ENCODE measurements at places on chromosomes 3 and 15. TPM values are rescaled to one million over a fixed set of nuclear protein-coding genes. Genes with fewer than 3 reads are reported as not detected.

THSD4 gene
- 58.0 TPM for total RNA-seq

GRCh38 chr15:86644339-86644738 is 564.7 kb downstream of the AGBL1 start:
- H3K36me3 ChIP-seq = no peaks in the 10 kb centered on the region
- DNase-seq = no peak
- no peaks in the 10 kb centered on the region for H3K4me1 ChIP-seq
- no peak overlapping the region for H3K27ac ChIP-seq
- no peaks in the 10 kb centered on the region for H3K27me3 ChIP-seq
- H3K4me3 ChIP-seq = no peak overlapping the region

DNA sequence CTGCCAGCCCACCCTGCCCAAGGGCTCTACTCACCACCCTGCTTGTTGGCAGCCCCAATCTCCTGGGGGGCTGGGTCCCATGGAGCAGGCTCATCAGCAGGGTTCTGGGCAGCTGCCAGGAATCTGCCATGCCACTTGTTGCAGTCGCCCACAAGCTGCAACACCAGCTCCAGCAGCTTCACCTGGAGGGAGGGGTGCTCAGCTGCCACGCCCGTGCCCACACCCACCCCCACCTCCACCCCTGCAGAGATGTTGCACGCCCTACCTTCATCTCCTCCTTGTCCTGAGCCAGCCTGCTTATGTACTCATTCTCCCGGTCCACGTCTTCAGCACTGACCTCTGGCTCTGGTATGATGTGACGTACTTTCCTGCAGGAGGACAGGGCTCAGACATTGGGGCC is 77.9 kb upstream of the C2CD4B start:
- no peak overlapping the region for H3K27ac ChIP-seq
- no peak overlapping the region for H3K4me3 ChIP-seq
- no peaks in the 10 kb centered on the region for H3K36me3 ChIP-seq
- no peak for DNase-seq
- no peaks in the 10 kb centered on the region for H3K27me3 ChIP-seq

- DNase-seq = peak; percentile 51
- no peaks in the 10 kb centered on the region for H3K4me1 ChIP-seq
- no peaks in the 10 kb centered on the region for H3K27me3 ChIP-seq
- H3K36me3 ChIP-seq = no peaks in the 10 kb centered on the region
- H3K4me3 ChIP-seq = no peak overlapping the region
- no peak overlapping the region for H3K27ac ChIP-seq
Observed at GRCh38 chr15:73273181-73274002, 95.4 kb downstream of the HCN4 start.

APOD gene
- 2.1 TPM for total RNA-seq
